ENCODE measurements at places on chromosomes 3 and 15.

DNA sequence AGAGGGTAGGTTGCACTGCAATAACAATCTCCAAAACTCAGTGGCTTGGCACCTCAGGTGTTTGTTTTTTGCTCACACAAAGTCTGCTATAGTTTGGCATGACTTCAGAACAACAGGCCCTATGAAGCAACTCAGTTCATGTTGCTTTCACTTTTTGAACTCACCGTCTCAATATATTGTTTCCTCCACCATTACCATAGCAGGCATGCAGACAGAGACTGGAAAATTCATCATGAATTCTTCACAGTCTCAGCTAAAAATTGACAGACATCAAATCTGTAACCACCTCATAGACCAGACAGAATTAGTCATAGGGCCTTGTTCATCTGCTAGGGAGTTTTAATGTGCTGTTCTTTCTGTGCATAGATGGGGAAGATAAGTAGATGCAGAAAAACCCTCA, 161.4 kb upstream of the POU1F1 start:
- DNase-seq = no peak

- no peak for DNase-seq
Observed at GRCh38 chr3:46692566-46692990, 901 bp downstream of the ALS2CL start.

- no peak for DNase-seq
Observed at GRCh38 chr15:33438396-33438795, 127.6 kb downstream of the RYR3 start.

GRCh38 chr15:50996641-50997040, 88.2 kb downstream of the AP4E1 start:
- no peak for DNase-seq

- DNase-seq = no peak
Observed at GRCh38 chr3:12188681-12189287, 30.1 kb upstream of the TIMP4 start.

DNA sequence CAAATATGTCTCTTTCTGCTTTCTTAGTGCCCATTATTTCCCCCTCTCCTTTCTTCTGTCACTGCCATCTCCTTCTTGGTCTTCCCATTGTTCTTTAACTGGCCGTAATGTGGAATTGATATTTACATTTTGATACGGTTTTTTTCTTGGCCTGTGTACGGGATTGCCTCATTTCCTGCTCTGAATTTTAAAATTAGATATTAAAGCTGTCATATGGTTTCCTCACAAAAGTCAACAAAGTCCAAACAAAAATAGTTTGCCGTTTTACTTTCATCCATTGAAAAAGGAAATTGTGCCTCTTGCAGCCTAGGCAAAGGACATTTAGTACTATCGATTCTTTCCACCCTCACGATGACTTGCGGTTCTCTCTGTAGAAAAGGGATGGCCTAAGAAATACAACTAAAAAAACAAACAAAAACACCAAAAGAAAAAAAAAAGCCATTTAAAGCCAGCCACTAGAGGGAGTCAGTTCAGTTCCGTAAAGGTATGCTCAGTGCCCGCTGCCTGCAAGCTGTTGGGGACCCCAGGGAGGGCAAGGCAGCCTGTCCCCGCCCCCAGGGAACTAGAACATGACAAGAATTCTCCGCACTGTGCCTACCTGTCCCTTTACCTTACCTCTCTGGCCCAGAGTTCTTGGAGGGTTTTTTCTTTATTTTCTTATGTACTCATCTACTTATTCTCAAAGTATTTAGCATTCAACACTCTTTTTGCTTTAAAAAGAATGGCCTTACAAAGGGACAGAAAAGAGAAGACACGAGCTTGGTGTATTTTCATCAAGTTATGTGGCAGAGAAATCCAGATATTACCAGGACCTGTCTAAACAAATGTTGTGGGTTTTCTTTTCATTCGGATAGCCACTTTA, 30.0 kb upstream of the NR2E3 start:
- no peak for DNase-seq

GRCh38 chr3:127720985-127721935, 48.5 kb downstream of the ABTB1 start:
- no peak for DNase-seq

DNA sequence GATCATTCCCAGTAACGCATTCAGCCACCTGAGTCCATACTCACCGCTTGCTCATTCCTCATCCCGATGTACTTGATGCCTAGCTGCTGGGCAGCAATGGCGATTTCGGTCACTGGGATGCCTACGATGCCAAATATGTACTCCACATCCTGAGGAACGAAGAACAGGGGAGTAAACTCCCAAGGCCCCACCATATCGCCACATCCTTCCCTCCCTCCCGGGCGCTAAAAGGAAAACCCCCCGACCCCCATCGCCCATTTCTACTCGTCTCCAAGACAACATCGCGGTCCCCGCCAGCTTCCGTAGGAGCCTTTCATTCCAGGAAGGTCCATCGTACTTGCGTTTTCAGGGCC, 347 bp downstream of the HACL1 start:
- DNase-seq = no peak

DNA sequence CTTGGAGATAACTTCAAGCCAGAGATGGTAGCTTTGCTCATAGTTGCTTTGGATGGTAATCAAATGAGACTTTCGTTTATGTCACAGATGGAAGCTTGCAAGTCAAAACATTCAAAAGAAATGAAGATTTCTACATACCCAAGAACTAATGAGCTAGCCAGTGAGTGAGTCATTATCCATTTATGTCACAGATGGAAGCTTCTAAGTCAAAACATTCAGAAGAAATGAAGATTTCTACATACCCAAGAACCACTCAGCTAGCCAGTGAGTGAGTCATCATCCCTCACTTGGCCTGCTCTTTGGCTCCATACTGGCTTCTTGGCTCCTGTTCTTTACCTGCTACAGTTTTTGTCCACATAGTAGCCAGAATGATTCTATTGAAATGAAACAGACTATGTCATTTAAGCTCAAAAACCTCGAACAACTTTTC, 559.8 kb upstream of the CBLB start:
- DNase-seq = no peak

GRCh38 chr3:148998715-148999423, 7.5 kb downstream of the GYG1 start:
- DNase-seq = no peak

- no peak for DNase-seq
Observed at GRCh38 chr3:177906126-177906511, 630.1 kb upstream of the KCNMB2 start.

- DNase-seq = no peak
Observed at GRCh38 chr3:188712248-188712924, 459.4 kb upstream of the TPRG1 start.

DNA sequence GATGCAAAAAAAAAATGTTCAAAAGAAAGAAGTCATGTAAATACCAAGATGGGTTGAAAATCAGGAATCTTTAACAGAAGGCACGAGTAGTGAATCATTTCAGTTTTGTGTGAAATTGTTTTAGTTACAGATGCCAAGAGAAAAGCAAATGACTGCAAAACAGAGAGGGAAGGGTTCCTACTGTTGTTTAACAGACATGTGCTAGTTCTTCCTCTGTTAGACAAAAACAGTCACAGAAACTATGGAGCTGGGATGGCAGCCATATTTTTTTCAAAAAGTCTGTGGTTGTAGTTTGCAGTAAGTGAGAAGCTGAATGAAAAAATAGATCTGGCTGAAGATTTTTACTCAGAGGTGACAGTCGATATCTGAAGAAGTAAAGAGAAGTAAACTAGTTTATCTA, 511.9 kb downstream of the ZIC1 start:
- no peak for DNase-seq

GRCh38 chr3:48446425-48447193, at the start of gene ATRIP:
Gene ATRIP, plus strand, starts transcription at chr3:48446737. Its CDS starts 109 bp downstream, at chr3:48446846.
- DNase-seq = peak; percentile 84

GRCh38 chr15:40942878-40943277, 10.4 kb upstream of the CHAC1 start:
- DNase-seq = no peak

GRCh38 chr3:13177236-13177635, 104.0 kb upstream of the IQSEC1 start:
- DNase-seq = no peak

- DNase-seq = no peak
Observed at GRCh38 chr3:38204599-38205471, 39.5 kb downstream of the OXSR1 start.

- no peak for DNase-seq
Observed at GRCh38 chr15:86077070-86077469, 2.6 kb upstream of the AGBL1 start.

DNA sequence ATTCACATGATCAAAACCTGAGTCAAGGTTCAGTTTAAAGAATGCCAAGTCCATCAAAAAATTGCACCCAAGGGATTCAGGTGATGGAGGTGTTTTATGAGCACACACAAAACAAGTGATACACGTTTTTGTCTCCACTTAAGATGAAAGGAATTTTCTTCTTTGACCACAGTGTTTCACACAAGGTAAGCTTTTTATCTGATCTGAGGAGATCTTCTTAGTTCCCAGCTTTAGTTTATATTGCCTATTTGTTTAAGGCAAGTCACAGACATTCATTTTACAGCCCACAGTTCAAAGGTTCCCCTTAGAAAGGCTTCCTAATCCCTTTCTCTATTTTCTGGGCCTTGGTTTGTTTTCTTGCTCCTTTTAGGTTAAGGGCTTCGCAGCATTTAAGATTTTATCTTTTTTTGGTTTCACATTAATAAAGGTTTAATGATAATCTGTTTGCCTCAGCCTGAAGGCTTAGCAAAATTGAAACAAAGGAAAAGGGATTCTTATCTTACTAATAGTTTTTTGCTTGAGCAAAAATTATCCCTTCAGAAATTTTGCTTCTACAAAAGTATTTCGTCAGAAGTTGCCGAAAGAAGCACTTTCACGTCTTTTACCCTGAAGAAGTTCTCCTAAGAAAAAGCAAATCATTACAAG, 420.5 kb upstream of the NAALADL2 start:
- DNase-seq = no peak

- no peak for DNase-seq
Observed at GRCh38 chr3:131370935-131371687, 10.5 kb upstream of the NUDT16 start.

DNA sequence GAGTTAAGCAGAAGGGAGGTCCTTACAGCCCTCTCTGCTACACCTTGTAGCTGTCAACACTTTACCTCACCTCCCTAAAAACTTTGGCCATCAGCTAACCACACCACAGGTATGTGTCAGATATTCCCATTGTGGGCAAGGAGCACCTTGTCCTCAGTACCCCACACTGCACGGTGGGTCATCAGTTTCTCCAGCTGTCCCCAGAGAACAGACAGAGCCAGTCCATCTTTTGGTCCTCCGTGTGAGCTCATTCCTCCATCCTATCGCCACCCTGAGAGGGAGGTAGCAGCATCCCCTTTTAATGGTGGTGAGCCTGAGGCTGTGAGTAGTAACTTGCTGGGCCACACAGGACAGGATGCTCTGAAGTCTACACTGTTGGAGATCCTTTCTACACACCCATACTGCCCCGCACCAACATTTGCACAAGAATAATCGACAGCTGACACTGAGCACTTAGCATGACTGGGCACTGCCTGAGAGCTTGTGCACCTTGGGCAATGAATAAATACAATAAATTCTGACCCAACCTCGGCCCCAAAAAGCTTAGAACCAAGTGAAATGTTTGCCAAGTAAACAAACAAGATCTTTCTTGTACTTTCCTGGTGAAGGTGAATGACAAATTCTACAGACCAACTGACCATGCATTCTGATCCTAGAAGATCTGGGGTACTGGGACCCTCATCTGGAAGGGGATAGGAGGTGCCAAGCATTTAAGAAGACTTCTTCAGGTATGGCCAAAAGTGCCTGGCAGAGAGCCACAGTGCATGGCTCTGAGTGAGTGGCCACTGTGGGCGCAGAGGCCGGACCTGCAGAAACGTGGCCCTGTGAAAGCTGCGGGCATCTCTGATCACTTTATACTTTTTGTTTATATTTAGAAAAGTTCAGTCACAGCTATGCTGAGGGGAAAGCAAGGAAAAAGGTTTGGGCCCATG, 6.9 kb downstream of the CHCHD4 start:
- no peak for DNase-seq

DNA sequence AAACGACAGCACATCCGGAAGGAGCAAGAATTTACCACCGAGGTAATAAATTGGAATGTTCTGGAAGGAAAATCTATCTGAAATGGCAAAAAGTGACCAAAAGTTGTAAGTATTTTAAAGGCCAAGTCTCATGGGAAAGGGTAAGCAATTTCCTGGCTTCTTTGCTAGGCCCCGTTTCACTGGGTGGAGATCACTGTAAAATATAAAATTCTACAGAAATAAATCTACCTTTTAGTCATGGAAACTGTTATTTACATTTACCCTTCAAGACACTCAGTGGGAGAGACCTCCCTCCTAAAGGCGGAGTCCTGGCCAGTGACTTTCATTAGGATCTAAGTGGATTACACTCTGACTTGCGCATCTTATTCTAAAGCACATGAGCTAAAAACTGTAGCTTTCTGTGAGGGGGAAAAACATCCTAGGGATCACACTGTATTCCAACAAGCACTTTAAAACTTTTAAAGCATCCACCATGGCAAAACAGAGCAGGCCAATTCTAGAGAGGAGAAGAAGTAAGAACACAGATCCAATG, 28.8 kb downstream of the LYZL4 start:
- no peak for DNase-seq

- no peak for DNase-seq
Observed at GRCh38 chr3:120763601-120764000, 21.1 kb downstream of the GTF2E1 start.

GRCh38 chr3:64251019-64251418, 25.8 kb upstream of the PRICKLE2 start:
- no peak for DNase-seq

- DNase-seq = no peak
Observed at GRCh38 chr3:167874671-167875372, 139.3 kb downstream of the SERPINI1 start.

DNA sequence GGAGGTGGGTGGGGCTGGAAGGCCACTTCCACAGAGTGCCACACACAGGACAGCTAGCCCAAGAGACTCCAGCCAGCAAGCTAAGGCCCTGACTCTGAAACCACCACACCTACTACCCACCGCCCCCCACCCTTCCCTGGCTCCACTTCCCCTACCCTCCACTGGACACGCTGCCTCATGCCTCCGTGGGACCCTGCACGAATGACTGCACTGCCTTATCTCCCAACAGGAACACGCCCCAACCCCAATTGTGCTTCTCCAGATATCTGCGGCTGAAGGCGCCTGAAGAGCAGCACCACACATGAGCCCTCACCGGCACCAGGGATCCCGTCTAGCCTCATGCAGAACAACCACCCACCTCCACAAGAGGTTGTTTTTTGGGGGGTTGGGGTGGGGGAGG, 2.7 kb downstream of the LINGO1 start:
- no peak for DNase-seq

DNA sequence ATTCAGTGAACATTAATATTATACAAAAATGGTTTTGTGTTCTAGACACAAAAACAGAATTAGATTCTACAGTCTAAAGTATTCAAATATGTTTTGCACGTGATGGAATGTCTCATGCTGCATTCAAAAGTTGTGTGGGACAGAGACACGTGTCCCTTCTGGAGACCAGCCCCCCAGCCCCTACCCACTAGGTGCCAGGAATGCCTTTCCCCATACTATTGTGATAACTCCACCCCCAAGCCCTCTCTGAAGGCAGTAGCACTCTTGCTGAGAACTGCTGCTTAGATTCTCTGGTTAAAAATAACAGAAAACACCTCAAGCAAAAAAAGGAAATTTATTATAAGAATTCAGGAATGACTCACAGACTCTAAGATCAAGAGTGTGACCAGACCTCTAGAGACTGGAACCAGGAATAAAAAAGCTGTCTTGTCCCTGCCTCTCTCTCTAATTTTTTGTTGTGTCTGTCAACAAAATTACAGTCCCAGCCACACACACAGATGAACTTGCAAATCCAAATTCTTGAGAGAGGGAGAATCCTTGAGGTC, 57.7 kb downstream of the PXYLP1 start:
- DNase-seq = no peak

GRCh38 chr3:97954228-97954827, 17.9 kb downstream of the RIOX2 start:
- DNase-seq = no peak

GRCh38 chr15:52071570-52071969, 41.0 kb downstream of the BCL2L10 start:
- DNase-seq = no peak

Data from effector CD4-positive, alpha-beta T cell (primary cell).